ENCODE measurements at places on chromosomes 3 and 15.

DNA sequence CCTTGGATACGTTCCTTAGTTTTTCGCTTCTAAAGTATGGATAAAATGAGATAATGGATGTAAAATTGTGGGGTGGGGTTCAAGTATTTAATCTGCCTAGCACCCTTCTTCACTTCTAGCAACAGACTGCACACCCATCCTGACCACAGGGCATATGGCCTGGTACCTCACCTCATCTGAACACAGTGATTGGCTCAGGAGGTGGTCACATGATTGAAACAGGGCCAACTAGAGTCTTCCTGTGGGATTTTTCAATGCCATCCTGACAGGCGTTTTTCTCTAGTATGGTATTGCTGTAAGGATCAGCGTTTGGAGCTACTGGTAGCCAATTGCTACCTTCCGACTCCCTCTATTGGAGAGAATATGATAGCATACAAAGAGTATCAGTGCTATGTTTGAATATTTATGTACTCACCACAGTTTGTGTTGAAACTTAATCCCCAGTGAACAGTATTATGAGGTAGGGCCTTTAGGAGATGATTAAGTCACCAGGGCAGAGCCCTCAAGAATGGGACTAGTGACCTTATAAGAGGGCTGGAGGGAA lies 172.2 kb downstream of the PPM1L start:
- DNase-seq, result no peak

DNA sequence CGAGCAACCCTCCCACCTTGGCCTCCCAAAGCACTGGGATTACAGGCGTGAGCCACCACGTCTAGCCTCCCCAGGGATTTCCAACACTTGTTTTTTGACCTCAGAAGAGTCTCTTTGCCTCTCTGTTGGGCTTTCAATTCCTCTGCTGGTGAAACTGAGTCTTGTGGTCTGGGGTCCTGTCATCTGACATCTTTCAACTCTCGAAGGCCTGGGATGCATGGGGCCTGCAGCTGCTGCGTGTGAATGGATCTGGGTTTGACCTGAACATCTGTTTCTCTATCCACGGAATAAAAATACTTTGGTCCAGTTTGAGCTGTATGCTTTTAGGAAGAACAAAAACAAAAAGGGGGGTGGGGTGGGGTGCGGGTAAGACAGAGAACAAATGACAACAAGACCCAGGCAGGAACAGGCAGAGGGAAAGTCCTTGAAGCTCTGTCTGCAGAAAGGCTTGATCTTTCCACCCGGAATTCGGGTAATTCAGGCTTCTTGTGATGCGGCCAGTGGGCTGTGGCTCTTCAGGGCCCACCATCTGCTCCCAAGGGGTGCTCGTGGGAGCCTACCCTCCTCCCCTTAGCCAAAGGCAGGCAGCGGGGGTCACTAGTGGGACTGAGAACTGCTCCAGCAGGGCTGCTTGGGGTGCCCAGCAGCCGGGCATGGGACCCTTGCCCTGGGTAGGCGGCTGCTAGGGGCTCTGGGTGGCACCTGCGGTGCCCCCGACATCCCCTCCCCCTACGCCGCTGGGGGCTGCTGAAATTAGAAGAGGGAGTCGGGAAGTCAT lies 71.5 kb downstream of the SLC12A8 start:
- DNase-seq, result peak; percentile 38

DNA sequence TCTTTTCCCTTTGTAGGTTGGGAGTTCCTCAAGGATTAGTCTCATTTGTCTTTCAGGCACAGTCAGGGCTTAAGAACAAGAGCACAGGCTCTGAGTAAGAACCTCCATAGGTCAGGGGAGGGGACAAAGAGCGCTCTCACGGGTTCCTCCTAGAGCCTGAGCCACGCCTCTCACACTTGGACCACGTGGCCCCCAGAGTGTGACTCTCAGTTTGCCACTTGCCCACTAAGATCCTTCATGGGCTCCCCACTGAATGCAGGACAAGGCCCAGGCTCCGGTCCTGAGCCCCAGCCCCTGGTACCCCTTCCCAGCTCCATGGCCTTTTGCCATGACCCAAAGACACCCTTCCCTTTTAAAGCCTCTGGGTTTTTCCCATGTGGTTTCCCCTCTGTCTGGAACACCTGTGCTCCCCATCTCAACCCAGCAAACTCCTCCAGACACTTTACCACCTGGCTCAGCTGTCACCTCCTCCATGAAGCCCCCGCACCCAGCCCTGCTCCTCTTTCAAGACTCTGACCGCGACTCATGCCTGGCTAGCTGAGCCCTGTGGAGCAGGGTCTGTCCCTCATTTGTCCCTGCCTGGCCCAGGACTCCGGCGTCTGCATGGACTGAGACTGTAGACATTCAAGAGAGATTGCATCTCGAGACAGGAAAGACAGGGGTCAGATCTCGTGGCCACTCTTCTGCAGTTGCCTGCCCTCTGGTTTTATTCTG lies 32.7 kb downstream of the IQSEC1 start:
- no peak for DNase-seq

GRCh38 chr3:126521122-126521891 lies 2.6 kb upstream of the CHST13 start:
- no peak for DNase-seq

- peak; percentile 14 for DNase-seq
Measured at GRCh38 chr15:88238618-88239430, 17.7 kb downstream of the NTRK3 start.

- DNase-seq, result peak; percentile 26
Measured at GRCh38 chr3:59388555-59389270, 338.9 kb upstream of the CFAP20DC start.

GRCh38 chr3:171636666-171637065 lies 173.6 kb downstream of the PLD1 start:
- DNase-seq, result peak; percentile 7

- no peak for DNase-seq
Measured at GRCh38 chr3:156688632-156689452, 14.5 kb downstream of the TIPARP start.

DNA sequence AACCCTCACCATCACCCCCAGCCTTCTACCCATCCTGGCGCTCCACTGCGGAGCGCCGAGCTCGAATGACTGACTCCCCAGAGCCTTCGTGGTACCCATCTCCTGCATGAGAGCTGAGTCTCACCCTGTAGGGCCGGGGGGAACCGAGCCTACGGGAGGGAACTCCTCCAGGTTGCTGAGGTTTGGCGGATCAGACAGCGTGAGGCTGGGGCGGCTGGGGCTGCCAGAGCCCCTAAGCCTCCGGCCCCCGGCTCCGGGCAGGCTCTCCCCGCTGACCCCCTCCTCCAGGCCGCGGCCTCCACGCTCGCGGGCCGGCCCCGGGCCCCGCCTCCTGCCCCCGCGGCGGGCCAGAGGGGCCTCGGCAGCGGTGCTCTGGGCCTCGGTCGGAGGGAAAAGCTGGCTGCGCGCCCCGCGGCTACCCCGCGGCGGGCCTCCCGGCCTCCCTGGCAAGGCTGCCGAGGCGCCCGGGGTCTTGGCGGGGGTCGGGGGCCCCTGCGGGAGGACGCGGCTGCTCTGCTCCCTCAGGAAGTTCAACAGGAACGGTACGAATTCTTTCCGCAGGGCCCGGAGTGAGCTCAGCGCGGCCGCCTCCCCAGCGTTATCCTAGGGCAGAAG lies 643 bp downstream of the CDAN1 start:
- peak; percentile 12 for DNase-seq

DNA sequence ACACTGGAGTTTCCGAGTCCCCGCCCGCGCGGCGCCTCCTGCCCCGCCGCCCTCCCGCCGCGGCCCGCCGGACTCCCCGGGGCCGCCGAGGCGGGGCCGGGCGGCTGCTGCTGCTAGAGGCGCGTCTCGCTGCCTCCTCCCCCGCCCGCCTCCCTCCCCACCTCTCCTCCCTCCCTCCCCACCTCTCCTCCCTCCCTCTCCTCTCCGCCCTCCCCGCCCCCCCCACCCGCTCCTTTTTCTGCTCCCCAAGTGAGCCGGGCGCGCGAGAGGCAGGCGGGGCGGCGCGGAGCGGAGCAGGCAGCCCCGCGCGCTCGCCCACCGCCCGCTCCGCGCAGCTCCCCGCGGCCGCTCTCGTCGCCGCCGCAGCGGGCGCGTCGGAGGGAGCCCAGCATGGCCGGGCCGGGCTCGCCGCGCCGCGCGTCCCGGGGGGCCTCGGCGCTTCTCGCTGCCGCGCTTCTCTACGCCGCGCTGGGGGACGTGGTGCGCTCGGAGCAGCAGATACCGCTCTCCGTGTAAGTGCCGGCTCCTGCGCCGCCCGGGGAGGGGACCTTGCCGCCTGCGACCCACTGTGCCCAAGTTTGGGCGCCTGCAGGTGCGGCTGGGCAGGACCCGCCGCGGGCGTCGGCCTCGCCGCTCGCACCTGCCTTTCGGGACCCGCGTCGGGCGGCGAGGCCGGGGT lies at the start of gene CACNA2D3:
Gene CACNA2D3, plus strand, starts transcription at position 229 of the 679 bp plus-strand sequence.
- DNase-seq, result peak; percentile 23

- DNase-seq, result no peak
Measured at GRCh38 chr15:39584662-39585388, 3.9 kb downstream of the THBS1 start.

- DNase-seq, result peak; percentile 60
Measured at GRCh38 chr15:51382787-51383186, 41.3 kb downstream of the GLDN start.

DNA sequence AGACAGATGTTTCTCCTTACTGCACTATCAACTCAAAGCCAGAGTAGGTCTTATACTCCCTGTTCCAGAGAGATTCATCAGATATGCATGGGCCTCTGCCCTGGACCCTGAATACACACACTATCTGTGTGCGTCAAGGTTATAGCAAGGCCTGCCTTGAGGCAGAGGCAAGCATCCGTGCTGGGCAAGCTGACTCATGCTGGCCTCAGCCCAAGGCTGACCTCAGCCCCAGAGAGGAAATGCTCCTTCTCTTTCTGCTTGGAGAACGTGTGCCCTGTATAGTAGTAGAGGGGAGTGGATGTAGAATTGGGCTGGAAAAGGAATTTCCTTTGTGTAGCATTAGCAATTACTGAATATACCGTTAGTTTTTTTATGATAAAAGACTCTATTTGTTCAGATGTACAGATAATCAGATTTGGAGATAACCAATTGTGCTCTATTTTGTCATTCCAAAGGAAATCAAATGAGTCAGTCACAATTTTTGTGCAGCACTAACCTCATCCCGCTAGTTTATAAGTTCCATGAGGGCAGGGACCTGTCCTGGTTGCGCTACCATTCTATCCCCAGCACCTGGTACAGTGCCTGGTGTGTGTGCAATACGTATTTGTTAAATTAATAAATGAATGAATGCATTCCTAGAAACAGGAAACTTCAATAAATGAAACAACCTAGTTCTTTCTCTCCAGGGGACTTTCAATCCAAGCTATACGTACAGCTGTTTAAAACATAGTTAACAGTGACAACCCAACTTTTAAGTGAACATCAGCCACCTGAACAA lies 13.3 kb upstream of the PAQR9 start:
- peak; percentile 96 for DNase-seq

- DNase-seq, result peak; percentile 28
Measured at GRCh38 chr15:82847703-82848102, 38.3 kb downstream of the WHAMM start.

- no peak for DNase-seq
Measured at GRCh38 chr15:81749716-81750375, 296.0 kb downstream of the MEX3B start.

GRCh38 chr3:73228437-73228836 lies 167.0 kb downstream of the EBLN2 start:
- DNase-seq, result no peak

GRCh38 chr3:51708216-51708845 lies 1.5 kb downstream of the GRM2 start:
- no peak for DNase-seq

- no peak for DNase-seq
Measured at GRCh38 chr3:13012221-13012691, 61.0 kb downstream of the IQSEC1 start.

- DNase-seq, result no peak
Measured at GRCh38 chr15:97748576-97748975, 211.9 kb upstream of the ARRDC4 start.

DNA sequence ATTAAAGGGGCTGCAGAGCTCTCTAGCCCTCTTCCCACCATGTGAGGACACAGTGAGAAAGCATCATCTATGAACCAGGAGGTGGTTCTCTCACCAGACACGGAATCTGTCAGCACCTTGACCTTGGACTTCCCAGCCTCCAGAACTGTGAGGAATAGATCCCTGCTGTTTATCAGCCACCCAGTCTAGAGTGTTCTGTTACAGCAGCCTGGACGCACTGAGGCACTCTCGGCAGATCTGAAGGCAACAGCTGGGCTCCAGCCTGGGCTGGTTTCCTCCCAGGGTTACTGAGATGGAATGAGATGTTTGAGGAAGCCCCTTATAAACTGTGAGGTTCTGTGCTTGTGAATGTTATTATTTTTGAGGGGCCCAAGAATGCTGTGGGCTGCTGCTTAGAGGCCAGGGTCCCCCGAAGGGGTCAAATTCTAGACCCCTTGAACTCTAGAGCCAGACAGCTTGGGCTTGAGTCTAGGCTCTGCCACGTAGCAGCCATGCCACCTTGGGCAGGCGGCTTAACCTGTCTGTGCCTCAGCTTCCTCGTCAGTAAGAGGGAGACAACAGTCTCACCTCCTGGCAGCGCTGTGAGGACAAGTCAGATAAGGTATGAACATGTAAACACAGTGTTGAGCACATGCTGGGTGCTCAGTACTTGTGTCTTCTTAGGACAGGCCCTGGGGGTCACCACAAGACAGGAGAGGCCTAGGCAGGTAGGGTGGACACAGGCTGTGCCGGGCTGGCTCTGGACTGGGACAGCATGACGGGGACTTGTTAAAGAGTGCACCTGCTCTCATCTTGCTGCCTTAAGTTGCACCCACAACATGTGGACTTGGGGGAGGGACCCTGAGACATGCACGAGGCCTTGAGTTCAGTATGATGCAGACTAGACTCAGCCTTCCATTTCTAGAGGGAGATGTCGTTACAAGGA lies 49.2 kb downstream of the MGLL start:
- DNase-seq, result no peak

DNA sequence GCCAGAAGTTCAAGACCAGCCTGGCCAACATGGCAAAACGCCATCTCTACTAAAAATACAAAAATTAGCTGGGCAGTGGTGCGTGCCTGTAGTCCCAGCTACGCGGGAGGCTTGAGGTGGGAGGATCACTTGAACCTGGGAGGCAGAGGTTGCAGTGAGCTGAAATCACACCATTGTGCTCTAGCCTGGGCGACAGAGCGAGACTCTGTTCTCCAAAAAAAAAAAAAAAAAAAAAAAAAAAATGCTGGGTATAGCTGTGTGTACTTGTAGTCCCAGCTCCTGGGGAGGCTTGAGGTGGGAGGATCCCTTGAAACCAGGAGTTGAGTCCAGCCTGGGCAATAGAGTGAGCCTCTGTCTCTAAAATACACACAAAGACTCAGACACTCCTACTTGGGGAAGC lies 32.0 kb downstream of the PPP1R2 start:
- no peak for DNase-seq

- DNase-seq, result peak; percentile 62
Measured at GRCh38 chr3:41327718-41328117, 128.4 kb downstream of the CTNNB1 start.

- DNase-seq, result no peak
Measured at GRCh38 chr15:40914486-40914885, 14.7 kb upstream of the DLL4 start.

DNA sequence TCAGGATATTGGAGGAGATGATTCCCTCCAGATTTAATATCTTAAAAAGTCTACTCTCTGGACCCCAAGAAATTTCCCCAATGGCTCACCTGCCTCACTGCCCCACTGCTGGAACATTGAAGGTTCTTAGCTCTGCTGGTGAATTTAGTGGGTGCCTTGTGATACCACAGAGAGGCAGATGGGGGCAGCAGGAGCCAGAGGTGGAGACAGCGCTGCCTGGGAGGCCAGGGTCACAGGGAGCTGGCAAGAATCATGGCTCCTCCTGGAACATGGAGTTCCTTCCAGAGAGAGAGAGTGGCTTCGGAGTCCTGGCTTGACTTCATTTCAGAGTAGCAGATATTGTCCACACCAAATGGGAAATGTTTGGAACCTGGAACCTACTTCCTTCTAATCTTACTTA lies 263.5 kb upstream of the CFAP20DC start:
- peak; percentile 69 for DNase-seq
